ENCODE measurements at places on chromosomes 1 and 21.

DNA sequence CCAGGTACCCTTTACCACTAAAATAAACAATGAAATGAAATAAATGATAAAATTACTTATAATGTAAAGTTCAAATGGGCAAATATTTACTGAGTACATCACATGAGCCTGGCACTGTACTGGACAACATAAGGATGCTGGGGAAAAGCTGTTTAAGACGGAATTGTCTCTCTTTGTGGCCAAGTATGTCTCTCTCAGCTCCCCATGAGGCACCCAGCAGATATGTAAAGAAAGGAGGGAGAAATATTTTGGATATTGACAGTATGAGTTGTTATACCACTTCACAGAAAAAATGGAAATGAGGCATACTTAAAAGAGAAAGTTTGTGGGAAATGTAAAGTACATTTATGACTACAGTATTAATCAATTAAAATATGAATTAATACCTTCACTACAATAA, 1.0 kb upstream of the TNFSF4 start:
- no peak for DNase-seq

DNA sequence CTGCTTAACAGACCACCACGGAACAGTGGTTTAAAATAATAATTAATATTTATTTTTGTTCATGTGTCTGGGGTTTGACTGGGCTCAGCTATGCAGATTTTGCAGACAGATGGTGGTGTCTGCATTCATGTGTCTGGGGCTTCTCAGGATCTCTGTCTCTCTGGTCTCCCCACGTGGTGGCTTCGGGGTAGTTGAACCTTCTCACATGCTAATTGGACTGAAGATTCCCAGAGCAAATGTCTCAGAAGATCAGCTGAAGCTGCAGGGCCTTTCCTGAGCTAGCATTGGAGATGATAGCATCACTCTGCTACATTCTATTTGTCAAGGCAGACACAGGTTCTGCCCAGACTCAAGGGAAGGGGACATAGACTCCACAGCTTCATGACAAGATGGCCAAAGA, 109.1 kb upstream of the DNAH14 start:
- no peak for DNase-seq

DNA sequence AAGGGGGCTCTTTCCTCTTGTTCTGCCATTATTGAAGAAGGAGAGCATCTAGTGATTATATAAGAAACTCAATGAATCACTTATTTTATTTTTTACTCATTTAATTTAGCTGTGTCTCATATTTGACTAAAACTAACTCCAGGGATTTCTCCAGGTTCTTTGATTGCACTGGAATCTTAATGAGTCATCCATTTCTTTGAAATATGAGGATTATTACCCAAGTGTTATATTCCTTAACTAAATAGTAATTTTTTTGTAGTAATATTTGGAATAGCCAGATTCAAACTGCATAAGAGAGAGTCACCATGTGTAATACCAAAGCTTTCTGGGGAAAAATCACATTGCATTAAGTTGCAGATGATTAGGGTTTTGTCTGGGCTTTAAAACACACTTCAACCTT, 59.5 kb downstream of the NTMT2 start:
- no peak for DNase-seq

DNA sequence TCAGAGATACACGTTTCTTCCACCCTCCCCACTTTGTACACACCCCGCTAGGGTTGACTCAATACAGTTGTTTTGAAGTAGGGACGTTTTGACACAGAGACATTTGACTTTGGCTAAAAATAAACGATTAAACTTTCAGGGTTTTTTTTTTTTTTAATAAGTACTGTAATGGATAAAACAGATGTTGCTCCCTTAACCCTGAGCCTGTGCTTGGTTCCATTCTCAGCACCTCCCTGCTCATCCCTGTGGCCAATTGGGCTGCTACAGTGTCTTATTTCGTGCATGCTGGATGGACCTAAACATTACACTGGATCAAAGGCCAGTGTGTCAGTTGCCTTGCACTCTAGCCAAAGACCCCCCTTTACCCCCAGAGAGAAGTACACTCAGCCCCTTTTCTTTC, 16.9 kb downstream of the GRHL3 start:
- no peak for DNase-seq

DNA sequence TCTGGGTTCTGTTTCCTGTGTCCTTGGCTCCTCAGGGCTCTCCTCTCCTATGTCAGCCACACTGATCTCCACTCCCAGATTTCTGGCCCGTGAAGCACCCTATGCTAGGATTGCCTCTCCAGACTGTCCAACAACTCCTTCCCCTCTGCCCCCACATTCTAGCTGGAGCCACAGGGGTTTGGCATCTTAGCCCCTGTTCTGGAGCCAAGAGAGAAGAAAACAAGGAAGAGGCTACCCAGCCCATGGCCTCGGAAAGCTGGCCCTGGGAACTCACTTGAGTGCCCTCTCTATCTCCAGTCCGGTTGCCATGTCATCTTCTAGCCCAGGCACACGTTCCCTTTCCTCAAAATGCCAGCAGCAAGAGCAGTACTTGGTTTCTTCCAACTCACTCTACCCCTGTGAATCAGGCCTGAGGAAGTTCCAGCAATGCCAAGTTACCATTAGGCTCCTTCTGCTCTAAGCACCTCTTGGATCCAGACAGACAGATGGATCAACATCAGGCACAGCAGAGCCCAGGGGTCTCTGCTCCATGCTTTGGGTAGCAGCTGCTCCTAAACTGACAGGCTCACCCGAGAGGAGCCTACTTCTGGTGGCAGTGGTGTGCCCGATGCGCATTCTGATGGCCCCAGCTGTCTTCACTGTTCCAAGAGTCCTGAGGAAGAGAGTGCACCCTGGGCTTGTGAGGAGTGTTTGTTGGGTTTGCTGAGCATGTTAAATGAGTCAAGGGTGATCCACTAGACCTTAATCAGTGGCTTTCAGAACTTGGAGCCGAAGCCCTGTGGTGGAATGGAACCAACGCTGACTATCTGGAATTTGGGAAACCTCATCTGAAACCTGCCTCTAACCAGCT, 11.6 kb upstream of the GPR61 start:
- DNase-seq = no peak

GRCh38 chr1:14466006-14466405, 132.5 kb upstream of the KAZN start:
- DNase-seq = no peak

GRCh38 chr1:40258445-40258769, 371 bp downstream of the ZMPSTE24 start:
- DNase-seq = no peak

GRCh38 chr1:174000371-174000770, 21.8 kb downstream of the RC3H1 start:
- no peak for DNase-seq

Measured in activated gamma-delta T cell treated with anti-CD3 and anti-CD28 coated beads, Interleukin-2, amount 50 U/mL, for 16 hours (primary cell).